ENCODE measurements at places on chromosomes 7 and 10.

DNA sequence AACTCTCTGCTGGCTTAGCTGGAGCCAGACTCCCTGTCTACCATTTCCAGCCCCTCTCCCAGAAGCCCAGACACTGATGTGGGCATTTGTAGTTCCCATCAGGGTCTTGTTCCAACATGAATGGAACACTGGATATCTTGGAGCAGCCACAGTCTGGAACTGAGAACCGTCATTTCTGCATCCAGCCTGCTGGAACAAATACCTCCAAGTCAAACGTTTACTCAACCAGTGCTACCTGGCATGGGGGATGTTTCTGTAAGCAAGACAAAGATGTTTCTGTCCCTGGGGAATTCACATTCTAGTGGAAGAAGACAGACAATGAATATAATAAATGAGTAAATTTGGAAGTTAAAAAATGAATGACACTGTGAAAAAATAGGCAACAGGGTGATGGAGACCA is 70.8 kb upstream of the ZNF438 start:
- no peak for DNase-seq

- DNase-seq, result no peak
These were observed 103.6 kb downstream of the ELMO1 start for GRCh38 chr7:37344886-37345579.

GRCh38 chr10:87925570-87925969 is 62.1 kb downstream of the PTEN start:
- DNase-seq, result no peak

DNA sequence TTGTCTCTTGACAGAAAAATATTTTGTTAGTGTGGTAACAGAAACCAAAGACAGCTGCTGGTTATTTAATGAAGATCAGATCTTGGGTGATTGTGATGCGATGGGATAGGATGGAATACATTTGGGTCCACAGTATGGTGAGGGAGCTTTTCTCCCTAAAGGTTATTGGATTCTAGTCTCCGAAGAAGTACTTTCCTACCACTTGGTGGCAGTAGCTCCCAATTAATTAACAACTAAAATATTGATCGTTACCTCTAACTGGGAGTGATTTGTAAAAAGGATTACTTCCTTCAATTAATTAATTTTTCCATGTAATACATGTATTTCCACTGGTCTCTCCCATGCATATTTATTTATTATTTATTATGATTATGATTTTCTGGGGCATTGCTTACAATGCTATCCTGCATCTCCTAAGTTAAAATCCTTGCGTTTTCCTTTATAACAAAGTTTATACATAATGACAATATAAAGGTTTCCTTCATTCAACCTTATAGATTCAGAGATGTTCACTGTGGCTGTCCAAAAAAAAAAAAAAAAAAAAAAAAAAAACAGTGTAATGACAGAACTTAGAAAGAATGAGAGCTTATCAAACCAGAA is 25.6 kb downstream of the TMEM196 start:
- DNase-seq, result no peak

DNA sequence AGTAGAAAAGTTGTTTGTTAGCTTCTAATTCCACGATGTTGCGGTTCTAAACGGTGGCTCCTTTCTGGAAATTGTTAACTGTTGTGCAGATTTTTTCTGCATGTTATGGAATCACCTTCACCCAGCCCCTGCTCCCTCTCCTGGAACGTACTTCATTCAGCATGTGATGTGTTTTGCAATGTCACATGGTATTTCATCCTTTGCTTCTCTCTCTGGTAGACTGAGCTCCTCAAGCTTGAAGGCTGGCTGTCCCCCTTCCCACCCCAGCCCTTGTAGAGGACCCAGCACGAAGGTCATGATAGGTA is 4.4 kb downstream of the PPP2R2D start:
- no peak for DNase-seq

DNA sequence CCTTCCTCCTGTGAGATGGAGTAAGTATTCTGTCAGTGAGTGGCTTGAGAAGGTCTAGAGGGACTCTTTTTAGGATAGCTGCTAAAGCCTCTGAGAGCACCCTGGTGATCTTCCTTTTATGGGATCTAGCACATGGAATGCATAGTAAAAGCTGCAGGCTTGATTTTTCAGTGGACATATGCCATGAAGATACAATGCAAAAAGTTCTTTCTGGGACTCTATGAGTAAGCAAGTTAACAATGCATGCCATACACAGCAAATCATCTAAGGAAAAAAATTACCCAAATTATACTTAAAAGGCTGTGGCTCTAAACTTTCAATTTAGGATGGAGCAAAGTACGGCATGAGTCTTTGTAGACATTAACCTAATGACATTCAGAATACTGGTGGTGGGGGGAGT is 154.5 kb downstream of the SGMS1 start:
- DNase-seq, result no peak

DNA sequence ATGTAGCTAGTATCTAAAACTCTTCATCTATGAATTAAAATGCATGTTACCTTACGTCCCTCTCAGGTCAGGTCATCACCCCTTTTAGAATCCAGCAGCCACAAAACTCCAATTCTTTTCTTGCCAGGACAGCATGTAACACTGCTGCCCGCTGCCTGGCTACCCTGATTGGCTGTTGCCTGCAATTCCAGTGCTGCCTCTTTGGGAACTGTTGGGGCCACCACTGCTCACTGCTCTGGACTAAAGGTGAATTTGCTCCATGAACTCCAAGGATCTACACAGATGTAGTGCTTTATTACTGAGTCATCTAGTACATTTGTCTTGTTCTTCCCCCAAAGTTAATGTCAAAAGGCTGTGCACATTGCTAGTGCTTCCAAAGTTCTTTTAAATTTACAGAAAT is 40.4 kb downstream of the SCIN start:
- no peak for DNase-seq
